ENCODE measurements at places on chromosomes 2 and 18.

GRCh38 chr2:225693259-225693658, 293.7 kb downstream of the NYAP2 start:
- DNase-seq, result no peak

DNA sequence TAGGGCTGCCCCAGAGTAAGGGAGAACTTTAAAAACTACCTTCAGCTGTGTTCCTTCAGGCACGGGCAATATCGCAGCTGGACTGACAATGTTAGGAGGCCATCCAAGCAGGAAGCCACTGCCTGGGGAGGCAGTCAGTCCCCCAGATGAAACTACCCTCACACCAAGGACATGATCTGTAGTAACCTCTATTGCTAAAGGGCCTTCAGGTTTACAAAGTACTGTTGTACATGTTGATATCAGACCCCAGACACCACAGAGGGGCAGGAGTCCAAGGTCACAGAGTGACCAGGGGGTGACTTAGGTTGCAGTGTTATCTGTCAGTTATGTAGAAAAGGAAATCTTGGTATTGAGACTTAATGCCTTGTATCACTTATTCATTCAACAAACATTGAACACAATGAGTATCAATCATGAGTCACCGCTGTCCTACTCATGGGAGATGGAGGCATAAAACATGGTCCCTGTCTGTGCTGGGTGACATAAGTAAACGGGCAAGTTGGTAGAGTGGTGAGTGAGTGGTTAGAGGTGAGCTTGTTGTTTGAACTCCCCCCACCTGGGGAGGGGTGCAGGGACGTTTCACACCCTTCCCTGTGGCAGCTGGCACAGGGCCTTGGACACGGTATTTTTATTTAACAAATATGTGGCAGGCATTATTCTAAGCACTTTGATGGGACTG, 7.1 kb downstream of the CABLES1 start:
- no peak for DNase-seq

GRCh38 chr2:205138735-205139134, 543.6 kb upstream of the NRP2 start:
- no peak for DNase-seq

DNA sequence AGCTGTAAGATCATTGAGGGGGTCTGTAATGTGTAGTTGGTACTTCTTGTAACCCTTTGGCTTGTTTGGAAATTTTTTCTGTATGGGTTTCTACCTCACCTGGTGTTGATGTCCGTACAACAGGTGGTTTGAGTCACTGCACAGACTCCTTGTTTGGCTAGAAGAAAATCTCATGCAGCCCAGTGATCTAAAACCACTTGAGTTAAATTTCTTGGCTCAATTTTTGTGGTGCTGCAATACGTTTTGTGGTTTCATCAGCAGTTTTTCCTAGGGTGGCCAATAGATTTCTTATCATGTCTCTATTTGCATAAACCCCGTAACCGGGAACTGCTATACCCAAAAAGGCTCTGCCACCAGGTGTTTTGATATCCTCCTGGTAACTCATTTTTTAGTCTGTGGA, 43.4 kb downstream of the CERS6 start:
- no peak for DNase-seq

GRCh38 chr18:55435592-55435991, 152.4 kb downstream of the TCF4 start:
- no peak for DNase-seq

- no peak for DNase-seq
Observed at GRCh38 chr2:119249311-119249710, 25.7 kb downstream of the STEAP3 start.

GRCh38 chr2:203225423-203226039, 13.3 kb upstream of the CYP20A1 start:
- DNase-seq, result no peak

GRCh38 chr2:138058427-138058826, 94.2 kb downstream of the HNMT start:
- no peak for DNase-seq

- DNase-seq, result no peak
Observed at GRCh38 chr18:59873641-59874040, 26.2 kb upstream of the PMAIP1 start.

DNA sequence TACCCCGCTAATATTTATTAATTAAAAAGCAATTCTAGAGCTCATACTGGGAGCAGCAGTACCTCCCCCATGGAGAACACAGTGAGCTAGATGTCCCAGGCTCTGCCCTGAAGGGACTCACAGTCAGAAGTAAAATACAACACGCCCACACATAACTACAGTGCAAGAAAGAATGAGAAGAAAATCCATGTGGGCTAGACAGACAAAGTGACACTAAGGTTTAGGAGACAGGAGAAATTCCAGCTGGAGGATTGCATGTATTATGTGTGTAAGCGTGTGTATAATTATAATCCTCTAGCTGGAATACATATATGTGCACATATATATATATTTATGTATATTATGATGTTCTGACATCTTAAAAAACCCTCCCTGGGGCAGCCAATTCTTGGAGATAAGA, 15.7 kb downstream of the SOWAHC start:
- DNase-seq, result no peak

GRCh38 chr2:237253046-237253702, 160.8 kb downstream of the COL6A3 start:
- no peak for DNase-seq

- no peak for DNase-seq
Observed at GRCh38 chr2:36277146-36277808, 78.3 kb upstream of the CRIM1 start.

GRCh38 chr18:23210526-23210925, 75.2 kb downstream of the CABLES1 start:
- DNase-seq, result no peak

- no peak for DNase-seq
Observed at GRCh38 chr2:62858231-62858832, 152.8 kb downstream of the EHBP1 start.

DNA sequence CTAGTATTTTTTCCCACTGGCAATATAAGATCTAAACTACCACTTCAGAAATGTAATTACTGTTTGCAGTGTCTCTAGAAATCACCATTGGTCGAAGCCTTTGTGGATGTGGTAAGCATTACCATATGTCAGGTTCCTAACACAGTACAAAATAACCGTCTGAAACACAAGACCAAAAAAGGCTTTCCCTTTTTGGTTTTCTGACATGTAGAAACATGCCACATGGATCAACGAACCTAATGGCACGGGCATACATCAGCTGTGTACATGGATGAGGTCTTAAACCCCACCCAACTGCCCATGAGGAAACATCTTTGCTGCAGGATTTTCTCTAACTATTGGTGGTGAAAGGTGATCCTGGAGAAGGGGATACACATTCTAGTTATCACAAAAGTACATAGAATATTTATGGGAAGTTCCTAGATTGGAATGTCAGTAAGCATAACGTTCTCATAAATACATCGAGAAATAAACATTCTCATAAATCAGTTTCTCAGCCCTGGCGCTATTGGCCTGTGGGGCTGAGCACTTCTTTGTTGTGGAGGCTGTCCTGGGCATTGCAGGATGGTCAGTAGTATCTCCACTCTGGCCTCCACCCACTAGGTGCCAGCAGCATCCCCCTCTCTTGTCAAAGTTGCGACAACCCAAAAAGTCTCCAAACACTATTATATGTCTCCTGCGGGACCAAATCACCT, 9.0 kb downstream of the VIT start:
- no peak for DNase-seq

Data from bone marrow (tissue), 2 donors.